ENCODE measurements at places on chromosomes 1 and 21.

- DNase-seq = no peak
Measured at GRCh38 chr1:41784531-41785274, 134.0 kb downstream of the HIVEP3 start.

- no peak for DNase-seq
Measured at GRCh38 chr1:34896612-34897011, 32.8 kb downstream of the DLGAP3 start.

GRCh38 chr21:34022627-34023335 is 50.6 kb upstream of the MRPS6 start:
- no peak for DNase-seq

DNA sequence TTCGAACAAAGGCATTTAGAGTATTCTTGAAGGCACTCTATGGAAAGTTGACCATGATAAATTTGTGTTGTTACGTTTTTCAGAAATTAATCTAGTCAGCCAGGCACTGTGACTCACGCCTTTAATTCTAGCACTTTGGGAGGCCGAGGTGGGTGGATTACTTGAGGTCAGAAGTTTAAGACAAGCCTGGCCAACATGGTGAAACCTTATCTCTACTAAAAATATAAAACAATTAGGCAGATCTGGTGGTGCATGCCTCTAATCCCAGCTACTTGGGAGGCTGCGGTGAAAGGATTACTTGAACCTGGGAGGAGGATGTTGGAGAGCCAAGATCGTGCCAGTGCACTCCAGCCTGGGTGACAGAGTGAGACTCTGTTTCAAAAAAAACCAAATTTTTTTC is 130.6 kb upstream of the BRINP3 start:
- DNase-seq = peak; percentile 82

- no peak for DNase-seq
Measured at GRCh38 chr1:167107456-167107855, 13.6 kb downstream of the STYXL2 start.

- peak; percentile 93 for DNase-seq
Measured at GRCh38 chr1:38727684-38728584, 131.6 kb downstream of the RRAGC start.

GRCh38 chr1:3545363-3546047 is 65.8 kb downstream of the MEGF6 start:
- no peak for DNase-seq

- DNase-seq = no peak
Measured at GRCh38 chr1:174990382-174990999, 9.3 kb upstream of the CACYBP start.

DNA sequence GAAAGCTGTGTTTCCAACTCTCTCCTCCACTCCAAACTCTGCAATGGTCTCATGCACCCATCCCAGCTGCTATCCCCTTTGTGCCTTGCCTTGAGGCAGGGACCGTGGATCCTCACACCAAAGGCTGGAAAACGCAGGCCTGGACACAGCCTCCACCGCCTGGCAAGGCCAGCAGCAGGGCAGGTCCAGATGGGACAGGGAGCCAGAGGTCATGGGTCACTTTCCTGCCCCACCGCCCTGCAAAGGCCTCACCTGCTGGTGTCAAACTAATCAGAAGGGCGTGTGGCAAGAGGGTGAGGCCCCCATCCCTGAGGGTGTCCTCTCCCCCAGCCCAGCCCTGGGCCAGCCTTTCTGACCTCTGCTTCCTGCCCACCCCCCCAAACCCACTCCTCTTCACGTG is 106.3 kb downstream of the PAX7 start:
- no peak for DNase-seq

GRCh38 chr1:93712741-93713140 is 31.1 kb upstream of the BCAR3 start:
- no peak for DNase-seq

DNA sequence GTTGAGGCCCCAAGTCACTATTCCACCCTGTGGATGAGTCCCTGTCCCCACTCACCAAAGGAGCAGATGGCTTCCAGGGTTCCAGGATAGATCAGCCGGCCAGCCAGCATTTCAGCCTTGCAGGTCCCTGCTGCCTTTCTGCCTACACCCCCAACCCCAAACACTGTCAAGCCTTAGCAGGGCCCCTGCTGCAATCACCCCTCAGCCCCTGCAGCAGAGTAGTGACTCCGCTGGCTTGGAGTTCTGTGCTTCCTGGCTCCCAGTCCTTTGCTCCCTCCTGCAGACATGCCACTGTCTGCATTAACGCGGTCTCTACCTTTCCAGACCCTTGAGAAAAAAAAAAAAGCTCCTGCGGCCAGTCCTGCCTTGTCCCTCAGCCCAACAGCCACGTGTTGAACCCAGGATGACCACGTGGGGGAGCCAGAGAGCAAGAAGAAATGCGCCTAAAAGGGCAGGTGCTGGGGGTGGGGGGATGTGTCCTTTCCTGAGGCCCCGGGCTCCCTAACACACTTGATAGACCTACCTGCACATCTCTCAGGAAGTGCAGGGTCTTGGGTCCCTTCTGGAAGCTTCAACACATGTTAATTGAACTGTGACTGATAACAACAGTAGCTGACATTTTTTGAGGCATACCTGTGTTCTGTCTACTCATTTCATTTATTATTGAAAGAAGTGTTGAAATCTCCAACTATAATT is 37.4 kb downstream of the RASSF5 start:
- DNase-seq = peak; percentile 79

DNA sequence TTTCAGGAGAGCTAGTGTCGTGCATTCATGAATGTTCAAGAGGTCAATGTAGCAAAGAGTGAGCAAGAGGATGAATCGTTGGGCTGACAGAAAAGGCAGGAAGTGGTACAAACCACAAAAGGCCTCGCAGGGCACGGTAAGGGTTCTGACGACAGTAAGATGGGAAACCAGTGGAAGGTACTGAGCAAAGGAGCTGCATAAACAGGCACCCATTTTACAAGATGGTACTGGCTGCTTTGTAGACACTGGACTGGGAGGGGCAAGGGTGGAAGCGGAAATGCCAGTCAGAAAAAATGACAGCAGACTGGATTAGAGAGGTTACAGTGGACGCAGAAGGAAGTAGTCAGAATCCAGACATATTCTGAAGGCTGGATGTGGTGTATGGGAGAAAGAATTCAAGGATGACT is 123.5 kb downstream of the PTPN14 start:
- DNase-seq = peak; percentile 60

- DNase-seq = no peak
Measured at GRCh38 chr1:9294910-9295636, 2.4 kb downstream of the SPSB1 start.

GRCh38 chr1:212860713-212861581 is 2.9 kb downstream of the FLVCR1 start:
- DNase-seq = peak; percentile 24

GRCh38 chr1:224564454-224565084 is 51.5 kb upstream of the CNIH3 start:
- DNase-seq = no peak

DNA sequence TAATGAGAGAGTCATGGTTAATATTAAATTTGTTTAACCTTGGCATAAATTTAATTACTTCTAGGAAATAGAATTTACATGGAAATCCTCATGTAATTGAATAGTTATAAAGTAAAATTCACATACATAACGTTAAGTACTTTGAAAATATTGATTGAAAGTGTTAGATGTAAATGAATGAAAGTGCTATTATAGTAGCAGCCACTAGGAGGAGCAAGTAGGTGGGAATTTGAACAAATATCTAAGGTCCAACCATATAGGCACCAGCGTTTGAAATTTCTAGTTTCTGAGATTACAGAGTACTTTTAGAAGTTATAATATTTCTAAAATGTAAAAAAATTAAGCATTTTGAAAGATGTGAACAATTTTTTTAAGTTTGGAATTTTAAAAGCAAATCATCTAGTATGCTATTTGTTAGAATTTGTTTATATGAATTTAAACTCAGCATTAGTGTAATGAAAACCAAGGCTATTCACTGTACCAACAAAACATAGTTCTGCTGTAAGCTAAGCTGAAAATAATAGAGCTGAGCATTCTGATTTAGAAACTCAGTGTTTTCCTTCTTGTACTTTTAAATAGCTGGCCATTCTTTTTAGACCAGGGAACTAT is 3.3 kb downstream of the B3GALT2 start:
- peak; percentile 67 for DNase-seq

DNA sequence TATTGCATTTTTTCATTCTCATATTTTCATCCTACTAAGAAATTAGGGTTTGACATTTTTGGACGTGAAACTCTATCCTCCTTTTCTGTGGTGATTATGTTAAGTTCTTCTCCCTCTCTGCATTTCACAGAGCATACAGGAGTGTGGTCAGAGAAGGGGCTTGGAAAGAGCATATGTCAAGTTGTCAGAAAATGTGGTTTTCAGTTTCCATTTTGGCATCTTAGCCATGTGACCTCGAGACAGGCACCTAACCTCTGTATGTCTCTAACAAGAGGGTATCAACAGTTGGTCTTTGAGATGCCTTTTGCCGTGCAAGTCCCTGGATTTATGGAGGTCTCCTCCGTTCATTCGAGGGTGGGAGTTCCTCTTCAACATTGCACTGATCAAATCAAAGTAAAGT is 140.7 kb downstream of the CYYR1 start:
- DNase-seq = no peak

- no peak for DNase-seq
Measured at GRCh38 chr1:163673759-163674151, 352.0 kb downstream of the NUF2 start.

DNA sequence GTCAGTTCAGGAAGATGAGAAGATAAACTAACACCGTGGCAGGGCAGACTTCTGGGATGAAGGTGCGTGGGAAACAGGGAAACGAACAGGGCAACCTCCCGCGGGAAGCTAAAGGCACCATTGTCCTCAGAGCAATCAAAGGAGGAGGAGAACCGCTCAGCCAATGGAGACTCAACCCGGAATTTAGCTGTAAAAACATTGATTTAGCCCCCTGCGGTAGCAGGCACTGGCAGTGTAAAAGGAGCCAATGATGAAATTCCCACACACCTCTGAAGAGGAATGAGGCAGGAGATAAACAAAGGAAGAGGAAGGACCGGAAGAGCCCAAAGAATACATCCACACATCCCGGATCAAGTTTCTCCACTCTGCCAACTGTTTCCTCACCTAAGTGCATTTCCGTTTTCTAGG is 19.5 kb downstream of the HLCS start:
- no peak for DNase-seq

- DNase-seq = no peak
Measured at GRCh38 chr1:182784556-182785171, 4.9 kb upstream of the NPL start.

DNA sequence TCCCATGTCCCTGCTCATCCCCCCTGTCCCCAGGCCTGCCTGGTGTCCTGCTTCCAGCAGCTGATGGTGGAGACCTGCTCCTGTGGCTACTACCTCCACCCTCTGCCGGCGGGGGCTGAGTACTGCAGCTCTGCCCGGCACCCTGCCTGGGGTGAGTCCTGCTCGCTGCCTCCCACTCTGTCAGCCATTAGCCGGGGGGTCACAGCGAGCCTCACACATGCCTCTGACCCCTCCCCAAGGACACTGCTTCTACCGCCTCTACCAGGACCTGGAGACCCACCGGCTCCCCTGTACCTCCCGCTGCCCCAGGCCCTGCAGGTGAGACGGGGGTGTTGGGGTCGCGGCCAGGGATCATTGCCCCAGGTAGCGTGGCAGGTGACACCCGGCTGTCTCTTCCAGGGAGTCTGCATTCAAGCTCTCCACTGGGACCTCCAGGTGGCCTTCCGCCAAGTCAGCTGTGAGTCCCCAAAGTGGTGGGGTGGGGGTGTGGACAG is 10.0 kb downstream of the SCNN1D start:
- DNase-seq = peak; percentile 82

DNA sequence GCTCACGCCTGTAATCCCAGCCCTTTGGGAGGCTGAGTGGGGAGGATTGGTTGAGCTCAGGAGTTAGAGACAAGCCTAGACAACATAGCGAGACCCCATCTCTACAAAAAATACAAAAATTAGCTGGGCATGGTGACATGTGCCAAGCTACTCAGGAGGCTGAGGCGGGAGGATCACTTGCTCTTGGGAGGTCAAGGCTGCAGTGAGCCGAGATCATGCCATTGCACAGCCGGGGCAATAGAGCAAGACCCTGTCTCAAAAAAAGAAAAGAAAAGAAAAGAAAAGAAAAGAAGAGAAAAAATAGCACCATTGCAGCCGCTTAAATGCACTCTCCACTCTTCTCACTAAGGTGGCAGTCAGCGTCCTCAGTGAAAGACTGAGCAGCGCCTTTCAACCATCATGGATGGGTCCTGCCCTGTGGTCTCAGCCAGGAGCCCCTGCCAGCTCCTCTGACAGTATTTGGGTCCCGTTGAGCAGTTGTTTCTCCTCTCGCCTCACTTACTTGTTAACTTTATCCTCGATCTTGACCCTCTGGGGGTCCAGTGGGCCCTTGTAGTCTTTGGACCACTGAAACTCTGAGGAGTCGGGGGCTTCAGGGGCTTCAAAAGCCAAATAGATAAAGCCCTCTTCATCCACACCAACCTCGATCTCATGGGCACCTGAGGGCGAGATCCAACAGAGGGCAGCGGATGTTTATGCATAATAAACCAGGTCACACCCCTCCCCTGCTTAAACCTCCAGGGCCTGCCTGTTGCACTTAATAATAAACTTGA is 36.9 kb downstream of the MYOM3 start:
- no peak for DNase-seq

DNA sequence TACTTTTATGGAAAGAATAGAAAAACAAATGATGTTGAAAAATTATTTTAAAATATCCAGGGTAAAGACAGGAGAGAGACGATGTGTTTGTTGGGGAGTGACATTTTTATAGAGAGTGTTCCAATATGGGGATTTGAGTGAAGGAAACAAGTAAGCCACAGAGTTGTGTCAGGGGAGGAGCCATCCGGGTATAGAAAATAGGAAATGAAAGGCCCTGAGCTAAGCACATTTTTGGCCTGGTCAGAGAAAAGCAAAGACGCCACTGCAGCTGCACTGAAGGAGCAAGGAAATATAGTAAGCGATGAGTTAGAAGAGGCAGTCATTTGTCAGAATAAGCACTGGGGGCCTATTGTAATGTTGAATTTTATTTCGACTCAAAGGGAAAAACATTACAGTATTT is 107.3 kb upstream of the ADGRL4 start:
- no peak for DNase-seq

DNA sequence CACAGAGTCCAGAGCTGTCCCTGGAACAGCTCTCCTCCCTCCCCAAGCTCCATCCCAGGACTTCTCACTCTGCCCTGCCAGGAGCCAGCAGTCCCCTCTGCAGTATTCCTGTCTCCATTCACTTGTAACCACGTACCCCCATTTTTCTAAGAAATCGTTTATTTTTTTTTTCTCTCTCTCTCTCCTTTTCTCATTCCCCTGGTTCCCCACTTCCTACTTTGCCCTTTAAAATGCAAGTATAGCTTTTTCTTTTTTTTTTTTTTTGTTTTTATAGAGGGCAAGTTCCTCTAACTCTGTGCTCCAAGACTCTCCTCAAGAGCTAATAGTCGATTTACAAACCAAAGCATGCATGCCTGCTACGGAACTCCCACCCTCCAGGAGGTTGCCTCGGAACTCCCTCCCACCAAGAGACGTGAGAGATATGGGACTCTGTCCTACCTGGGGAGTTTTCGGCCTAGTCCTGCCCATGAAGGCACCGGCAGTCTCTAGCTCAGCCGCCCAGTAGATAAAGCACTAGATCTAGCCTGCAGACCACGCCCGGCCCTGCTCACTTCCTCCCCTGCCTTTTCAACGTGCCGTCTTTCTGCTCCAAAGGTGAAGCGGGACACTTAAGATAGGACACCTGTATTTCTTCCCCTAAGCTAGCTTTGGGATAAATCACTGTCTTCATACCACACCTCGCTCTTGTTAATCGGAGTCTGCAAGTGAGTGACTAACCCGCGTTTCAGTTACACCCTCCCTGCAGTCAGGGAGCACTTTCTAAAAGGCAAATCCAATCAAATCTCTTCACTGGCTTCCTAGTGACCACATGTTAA is 27.7 kb downstream of the TNFRSF9 start:
- no peak for DNase-seq
